ENCODE measurements at places on chromosomes 5 and 9.

GRCh38 chr5:73591102-73591695 lies 25.7 kb downstream of the UTP15 start:
- DNase-seq, result peak; percentile 47

GRCh38 chr5:68720884-68721610 lies 372.8 kb upstream of the SLC30A5 start:
- DNase-seq, result no peak

DNA sequence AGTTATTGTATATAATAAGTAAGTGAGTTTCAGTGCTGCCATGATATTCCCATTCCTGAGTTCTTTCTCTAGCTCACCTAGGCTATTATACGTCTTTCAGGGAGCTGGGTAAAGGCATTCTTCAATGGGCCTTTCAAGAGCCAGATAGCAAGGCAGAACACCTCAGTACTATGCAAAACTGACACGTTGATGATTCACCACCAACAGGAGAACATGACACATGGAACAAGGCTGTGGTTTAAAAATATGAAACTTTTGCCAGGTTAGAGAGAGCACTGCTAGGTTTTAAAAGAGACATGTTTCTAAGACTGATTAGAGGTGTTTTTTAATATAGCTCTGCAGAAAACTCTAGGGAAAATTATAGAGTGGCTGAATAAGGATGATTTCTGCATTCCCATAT lies 95.9 kb downstream of the UGCG start:
- DNase-seq, result no peak

GRCh38 chr9:136318111-136318775 lies 9.1 kb upstream of the GPSM1 start:
- no peak for DNase-seq

DNA sequence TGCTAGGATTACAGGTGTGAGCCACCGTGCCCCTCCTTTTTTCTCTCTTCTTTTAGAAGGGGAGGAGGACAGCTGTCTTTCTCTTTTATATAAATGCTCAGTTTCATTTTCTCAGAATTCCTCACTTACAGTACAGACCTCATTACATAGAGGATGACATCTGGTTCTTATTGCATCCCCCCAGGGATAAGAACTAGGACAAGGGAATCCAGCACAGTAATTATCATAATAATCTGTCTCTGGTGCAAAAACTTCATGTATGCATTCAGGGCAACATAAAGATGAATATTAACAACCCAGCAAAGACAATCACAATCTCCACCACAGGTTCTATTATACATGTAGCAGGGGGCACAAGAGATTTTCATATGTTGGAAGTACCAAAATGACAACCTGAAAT lies 5.1 kb downstream of the SPZ1 start:
- DNase-seq, result no peak

DNA sequence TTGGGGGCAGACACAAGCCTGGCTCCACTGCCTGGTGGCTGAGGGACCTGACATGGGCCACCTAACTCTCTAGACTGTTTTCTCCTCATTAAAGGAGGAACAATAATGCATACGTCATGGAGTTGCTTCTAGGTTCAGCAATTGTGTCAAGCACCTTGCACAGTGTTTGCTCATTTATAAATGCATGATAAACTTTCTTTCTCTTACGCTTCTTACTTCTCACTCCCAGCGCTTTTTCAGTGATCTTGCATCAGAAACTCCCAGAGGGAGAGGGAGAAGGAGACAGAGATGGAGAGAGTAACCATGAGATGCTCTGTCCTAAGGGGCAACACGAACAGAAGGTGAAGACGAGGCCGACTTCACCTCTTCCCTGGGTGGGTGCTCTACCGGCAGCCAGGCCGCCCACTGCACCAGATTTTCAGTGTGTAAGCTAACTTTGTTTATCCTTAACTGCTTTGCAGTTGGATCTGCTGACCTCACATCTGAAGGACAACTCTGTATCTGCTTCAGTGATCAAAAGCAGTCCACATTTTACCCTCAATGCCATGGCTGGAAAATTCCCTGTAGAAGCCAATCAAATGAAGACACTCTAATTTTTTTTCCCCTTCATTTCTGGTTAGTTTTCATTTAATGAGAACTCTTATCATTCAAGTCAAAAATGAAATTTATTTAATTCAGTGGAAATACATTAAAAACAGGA lies 35.3 kb downstream of the MED27 start:
- DNase-seq, result no peak

- no peak for DNase-seq
Observed at GRCh38 chr9:100324594-100325200, 28.0 kb downstream of the TEX10 start.

- no peak for DNase-seq
Observed at GRCh38 chr5:74647096-74647495, 6.6 kb upstream of the ENC1 start.

GRCh38 chr5:68409259-68409658 lies 193.7 kb downstream of the PIK3R1 start:
- no peak for DNase-seq

GRCh38 chr5:54178207-54178606 lies 132.2 kb downstream of the ARL15 start:
- DNase-seq, result no peak

- no peak for DNase-seq
Observed at GRCh38 chr5:128216860-128217531, 133.4 kb downstream of the SLC12A2 start.

- no peak for DNase-seq
Observed at GRCh38 chr5:168295574-168296201, 4.2 kb downstream of the WWC1 start.

- DNase-seq, result no peak
Observed at GRCh38 chr9:126842220-126842842, 18.1 kb upstream of the ZBTB34 start.

- DNase-seq, result no peak
Observed at GRCh38 chr9:125126019-125126746, 17.1 kb downstream of the SCAI start.

- DNase-seq, result no peak
Observed at GRCh38 chr9:71210326-71210725, 88.9 kb upstream of the TRPM3 start.

- peak; percentile 11 for DNase-seq
Observed at GRCh38 chr5:42168091-42168670, 243.1 kb downstream of the FBXO4 start.

DNA sequence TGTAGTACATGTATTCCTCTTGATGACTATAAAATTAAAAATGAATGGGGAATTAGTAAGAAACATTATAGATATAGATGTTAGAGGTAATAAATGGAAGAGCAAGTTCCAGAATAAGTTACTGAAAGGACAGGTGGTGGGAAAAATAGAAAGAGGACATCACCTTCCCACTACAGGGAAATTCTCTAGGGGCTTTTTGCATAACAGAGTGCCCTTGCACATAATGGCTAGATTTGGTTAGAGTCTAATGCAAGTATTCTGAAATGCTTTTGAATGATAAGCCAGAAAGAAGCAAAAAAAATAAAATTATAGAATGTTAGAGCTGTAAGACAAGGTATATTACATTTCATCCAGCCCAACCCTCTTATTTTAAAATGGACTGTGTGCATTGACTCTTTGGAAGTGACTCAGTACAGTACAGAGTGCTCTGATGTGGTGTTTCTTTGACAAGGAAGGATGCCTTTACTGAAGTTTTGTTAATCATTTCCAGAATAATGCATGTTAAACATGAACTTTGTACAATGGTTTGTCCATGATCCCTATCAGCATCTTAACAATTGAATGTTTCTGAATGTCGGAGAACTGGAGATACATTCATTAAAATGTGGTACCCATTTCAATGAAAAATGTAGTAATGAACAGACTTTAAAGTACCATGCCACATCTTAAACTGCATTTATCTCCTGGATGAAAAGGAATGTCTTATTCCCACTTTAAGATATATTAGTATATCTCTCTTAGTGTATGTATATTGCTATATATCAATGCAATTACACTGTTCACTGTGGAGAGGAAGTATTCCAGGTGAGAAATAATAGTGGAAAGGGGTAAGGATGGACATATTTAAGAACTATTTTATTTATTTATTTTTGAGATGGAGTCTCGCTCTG lies 391.1 kb downstream of the ADGRV1 start:
- no peak for DNase-seq

DNA sequence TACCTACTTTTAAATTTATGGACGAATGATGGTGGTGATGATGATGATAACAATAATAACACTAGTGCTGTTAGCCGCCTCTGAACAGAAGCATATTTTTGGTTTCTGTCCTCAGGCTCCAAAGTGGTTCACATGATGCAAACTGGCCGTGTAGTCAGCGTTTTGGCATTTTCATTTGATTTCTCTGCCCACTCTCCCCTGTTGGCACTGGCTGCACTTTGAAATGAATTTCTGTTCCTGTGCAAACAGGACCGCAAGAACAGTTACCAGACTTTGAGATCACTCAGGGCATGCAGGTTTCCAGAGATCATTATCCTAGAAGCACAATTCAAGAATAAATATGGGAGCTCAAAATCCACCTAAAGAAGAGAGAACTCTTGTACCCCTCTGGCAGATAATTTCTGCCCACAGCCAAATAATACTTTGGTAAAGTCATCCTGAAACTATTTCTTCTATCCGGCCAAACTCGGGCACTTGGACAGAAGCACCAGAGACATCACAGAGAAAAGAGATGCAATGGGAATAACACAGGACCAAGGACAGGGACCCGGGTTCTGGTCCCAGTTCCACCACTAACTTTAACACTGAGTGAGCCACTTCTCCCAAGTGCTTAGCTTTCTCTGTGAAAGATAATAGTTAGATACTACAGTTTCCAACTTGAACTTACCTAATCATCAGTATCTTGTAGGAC lies 201.7 kb upstream of the PTGER4 start:
- no peak for DNase-seq

GRCh38 chr9:112472996-112473395 lies 13.6 kb upstream of the KIAA1958 start:
- DNase-seq, result no peak

DNA sequence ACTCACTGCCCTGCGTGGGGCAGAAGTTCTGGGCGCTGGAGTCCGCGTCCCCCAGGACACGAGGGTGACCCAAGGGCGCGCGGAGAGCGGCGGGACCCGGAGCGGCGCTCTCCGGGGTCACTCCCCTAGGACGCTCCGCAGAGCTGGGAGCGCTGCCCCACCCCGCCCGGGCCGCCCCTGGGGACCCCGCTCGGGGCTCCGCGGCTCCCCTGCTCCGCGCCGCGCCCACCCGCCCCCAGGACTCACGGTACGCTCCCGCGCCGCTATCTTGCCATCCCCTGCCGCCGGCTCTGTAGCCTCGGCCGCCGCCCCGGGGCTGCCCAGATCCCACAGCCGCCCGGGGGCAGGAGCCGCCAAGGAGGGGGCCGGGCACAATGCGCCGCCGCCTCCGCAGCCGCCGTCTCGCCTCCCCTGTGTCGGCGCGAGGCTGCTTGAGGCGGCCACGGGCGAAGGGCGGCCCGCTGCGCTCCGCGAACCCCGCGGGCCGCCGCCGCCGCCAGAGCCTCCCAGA lies 303 bp downstream of the LIFR start:
- no peak for DNase-seq

- no peak for DNase-seq
Observed at GRCh38 chr5:100731768-100732167, 171.3 kb downstream of the ST8SIA4 start.

All from iPS DF 6.9 (cell line).